Esophagus squamous epithelium (tissue), 5 donors: ENCODE measurements at places on chromosomes 5 and 9.

- DNase-seq: no peak
These were observed 1413.6 kb upstream of the ACO1 start for GRCh38 chr9:30970812-30971211.

GRCh38 chr5:6371079-6371810 lies 7.1 kb downstream of the MED10 start:
- no peak for DNase-seq

DNA sequence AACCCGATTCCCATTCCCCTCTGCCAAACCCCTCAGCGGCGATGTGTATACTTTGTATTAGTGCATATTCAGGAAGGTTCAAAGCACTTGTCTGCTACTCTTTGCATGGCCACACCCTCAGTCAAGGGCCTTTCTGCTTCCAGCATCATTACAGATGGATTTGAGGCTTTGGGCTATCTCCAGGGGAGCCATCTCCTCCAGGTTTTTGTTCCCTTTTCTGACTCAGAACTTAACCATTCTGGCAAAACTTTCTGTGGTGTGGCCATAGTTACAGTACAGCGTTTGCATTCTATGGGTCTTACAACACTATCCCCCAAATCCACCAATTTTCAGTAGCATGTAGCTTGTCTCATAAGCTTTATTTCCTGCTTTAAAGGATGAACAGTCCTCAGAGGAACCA lies 36.0 kb upstream of the SVEP1 start:
- no peak for DNase-seq

GRCh38 chr9:16623989-16624743 lies 246.3 kb downstream of the BNC2 start:
- no peak for DNase-seq

GRCh38 chr5:142481410-142481809 lies 156.6 kb upstream of the SPRY4 start:
- no peak for DNase-seq

- DNase-seq: no peak
These were observed 115.2 kb downstream of the SVEP1 start for GRCh38 chr9:110464321-110464720.

DNA sequence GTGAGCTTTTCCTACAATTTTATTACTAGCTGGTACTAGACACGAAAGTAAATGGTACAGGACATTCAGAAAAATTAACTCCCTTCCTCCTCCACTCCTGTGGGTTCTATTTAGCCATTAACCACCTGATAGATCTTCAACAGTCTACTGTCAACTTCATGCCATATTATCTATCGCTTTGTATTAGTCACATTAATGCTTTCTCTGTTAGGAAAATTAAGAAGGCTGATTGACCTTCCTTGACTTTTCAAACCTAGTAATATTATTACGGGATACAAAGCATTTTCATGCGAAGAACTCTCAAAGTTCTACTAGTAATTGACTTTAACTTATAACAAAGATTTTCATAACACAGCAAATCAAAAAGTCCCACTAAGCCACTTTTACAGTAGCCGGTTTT lies 1.2 kb downstream of the TEX10 start:
- no peak for DNase-seq

DNA sequence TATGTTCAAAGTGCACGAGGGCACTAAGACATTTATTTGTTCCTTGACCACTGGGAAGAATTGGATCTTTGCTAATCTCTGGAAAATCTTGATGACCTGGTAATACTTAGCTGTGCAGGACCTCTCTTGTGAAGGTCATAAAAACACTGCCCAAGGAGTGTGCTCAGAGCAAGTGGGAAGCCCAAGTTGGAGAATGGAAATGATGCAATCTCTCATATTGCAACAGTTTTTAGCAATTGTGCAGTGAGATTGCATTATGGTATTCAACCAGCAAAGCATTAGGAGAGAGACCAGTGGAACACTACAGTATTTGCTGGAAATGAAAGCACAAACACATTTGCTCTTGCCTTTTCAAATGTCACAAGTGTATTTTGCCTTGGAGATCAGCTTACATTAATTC lies 34.5 kb downstream of the TXNDC8 start:
- DNase-seq: no peak

- no peak for DNase-seq
These were observed 122.1 kb upstream of the DAPK1 start for GRCh38 chr9:87375397-87376073.

DNA sequence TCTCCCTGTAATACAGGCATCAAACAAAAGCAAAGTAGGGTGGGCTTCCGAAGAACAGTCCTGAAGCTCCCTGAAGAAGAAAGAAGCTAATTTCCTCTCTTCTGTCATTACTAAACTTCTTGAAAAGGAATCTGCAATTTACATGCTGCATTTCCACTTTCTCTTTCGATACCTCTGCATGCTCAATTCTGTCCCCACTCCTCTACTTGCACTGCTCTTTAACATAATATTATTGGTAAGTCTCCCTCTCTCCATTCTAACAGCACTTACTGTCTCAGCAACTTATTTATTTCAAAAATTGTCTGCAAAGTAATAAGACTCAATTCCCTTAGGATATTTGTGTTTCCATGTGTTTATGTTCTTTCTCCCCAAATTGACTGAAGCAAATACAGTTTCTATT lies 3.9 kb upstream of the PLPP1 start:
- DNase-seq: no peak

GRCh38 chr5:170314541-170315095 lies 17.0 kb upstream of the LCP2 start:
- no peak for DNase-seq

GRCh38 chr9:114203410-114204140 lies 48.2 kb downstream of the COL27A1 start:
- no peak for DNase-seq

- no peak for DNase-seq
These were observed 237.5 kb downstream of the CHSY3 start for GRCh38 chr5:130141659-130142320.

DNA sequence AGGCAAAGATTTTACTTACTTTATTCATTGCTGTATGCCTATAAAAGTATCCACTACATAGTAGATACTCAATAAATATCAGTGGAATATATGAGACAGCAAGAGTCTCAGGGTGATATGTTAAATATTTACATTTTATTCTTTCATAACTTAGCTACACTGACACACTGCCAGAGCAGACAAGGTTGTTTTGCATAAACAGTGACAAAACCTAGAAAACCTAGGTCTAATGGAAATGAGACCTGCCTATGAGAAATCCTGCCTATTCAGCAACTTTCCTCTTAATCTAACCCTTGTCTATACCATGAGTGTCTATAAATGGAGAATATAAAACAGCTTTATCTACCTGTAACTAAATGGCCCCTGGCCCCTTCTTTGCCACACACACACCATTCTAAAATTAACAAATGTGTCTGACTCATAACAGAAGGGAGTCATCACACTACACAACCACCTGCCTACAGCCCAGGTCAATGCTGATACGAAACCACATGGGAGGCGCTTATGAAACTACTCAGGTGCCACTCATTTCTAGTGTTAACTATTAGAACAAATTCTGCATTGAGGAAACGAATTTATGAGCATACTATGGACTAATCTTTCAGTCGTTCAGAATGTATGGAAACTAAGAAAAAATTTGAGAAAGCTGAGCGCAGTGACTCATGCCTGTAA lies 60.3 kb downstream of the UBAP2 start:
- DNase-seq: no peak

- no peak for DNase-seq
These were observed 76.7 kb upstream of the IFNE start for GRCh38 chr9:21558615-21559401.

- no peak for DNase-seq
These were observed at the start of gene CDH18 for GRCh38 chr5:19987612-19988361. TSS of gene CDH18 (minus strand) at chr5:19988200. CDS start at chr5:19838986, 149,214 bp downstream.

GRCh38 chr9:136116360-136117098 lies 2.1 kb downstream of the TMEM250 start:
- DNase-seq: no peak

DNA sequence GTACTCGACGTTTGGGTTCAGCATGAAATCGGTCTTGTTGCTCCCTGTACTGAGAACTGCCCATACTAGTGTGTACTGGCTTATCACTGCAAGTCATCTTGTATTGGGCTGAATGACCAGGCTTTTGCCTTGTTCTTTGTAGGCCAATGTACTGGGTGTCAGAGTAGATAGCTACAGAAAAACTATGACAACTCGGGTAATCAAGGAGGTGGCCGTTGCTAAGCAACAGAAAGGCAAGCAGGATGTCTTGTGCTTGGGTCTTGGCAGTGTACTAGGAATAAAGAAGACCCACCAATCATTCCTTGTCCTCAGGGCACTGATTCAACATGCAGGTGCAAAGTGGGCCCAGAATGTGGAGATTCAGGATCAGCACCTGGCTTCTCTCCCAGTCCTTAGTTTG lies 11.9 kb upstream of the SHISAL2B start:
- DNase-seq: no peak

GRCh38 chr5:174314261-174314660 lies 268.8 kb downstream of the NSG2 start:
- no peak for DNase-seq

GRCh38 chr5:42020788-42021530 lies 95.9 kb downstream of the FBXO4 start:
- DNase-seq: no peak

GRCh38 chr5:95842854-95843544 lies 20.5 kb upstream of the GLRX start:
- peak; percentile 26 for DNase-seq

GRCh38 chr5:173247510-173247909 lies 12.5 kb upstream of the NKX2-5 start:
- DNase-seq: no peak

DNA sequence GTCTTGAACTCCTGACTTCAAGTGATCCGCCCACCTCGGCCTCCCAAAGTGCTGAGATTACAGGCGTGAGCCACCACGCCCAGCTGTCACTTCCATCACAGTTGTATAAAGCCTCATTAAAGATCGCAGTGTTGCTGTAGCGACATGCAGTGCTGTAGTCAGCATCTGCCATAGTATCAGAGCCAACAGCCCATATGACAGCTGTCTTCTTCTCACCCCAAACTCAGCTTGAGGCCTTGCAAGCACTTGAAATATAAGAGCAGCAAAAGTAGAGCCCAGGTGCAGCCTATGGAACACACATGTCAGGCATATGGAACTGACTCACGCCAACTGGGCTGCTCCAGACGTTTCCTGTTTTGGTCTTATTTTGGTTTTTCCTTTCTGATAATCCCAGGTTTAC lies 167.8 kb downstream of the TRIO start:
- DNase-seq: no peak

DNA sequence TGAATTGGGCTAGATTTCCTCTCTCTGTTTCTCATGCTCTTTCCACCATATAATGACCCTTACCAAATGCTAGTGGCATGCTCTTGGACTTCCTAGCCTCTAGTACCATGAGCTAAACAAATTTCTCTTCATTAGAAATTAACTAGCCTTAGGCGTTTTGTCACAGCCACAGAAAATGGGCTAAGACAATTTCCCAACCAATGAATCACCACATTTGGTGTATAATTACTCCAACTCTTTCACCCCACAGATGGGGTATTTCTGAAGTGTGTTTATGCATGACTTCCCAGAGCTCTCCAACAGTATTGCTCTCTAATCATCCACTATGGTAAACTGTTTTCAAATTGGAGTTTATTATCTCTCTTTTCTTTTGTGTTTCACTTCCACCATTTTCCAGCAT lies 1041.1 kb upstream of the COX7C start:
- DNase-seq: no peak

GRCh38 chr9:125438506-125439433 lies 177.1 kb downstream of the GAPVD1 start:
- no peak for DNase-seq

DNA sequence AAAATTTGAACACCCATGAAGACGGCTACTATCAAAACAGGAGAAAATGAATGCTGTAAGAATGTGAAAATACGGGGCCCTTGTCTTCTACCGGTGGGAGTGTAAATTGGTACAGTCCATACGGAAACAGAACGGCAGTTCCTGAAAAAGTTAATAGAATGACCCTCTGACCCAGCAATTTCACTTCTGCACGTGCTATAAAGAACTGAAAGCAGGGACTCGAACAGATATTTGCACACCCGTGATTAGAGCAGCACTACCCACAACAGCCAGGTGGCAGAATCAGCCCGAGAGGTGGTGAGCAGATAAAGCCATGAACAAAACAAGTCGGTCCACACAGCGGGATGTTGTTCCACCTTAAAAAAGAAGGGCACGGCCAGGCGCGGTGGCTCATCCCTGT lies 22.6 kb upstream of the SLC12A7 start:
- no peak for DNase-seq

- DNase-seq: no peak
These were observed 185.4 kb upstream of the SEMA6A start for GRCh38 chr5:116759860-116760640.

GRCh38 chr5:137666461-137666850 lies 69.4 kb downstream of the KLHL3 start:
- DNase-seq: no peak

DNA sequence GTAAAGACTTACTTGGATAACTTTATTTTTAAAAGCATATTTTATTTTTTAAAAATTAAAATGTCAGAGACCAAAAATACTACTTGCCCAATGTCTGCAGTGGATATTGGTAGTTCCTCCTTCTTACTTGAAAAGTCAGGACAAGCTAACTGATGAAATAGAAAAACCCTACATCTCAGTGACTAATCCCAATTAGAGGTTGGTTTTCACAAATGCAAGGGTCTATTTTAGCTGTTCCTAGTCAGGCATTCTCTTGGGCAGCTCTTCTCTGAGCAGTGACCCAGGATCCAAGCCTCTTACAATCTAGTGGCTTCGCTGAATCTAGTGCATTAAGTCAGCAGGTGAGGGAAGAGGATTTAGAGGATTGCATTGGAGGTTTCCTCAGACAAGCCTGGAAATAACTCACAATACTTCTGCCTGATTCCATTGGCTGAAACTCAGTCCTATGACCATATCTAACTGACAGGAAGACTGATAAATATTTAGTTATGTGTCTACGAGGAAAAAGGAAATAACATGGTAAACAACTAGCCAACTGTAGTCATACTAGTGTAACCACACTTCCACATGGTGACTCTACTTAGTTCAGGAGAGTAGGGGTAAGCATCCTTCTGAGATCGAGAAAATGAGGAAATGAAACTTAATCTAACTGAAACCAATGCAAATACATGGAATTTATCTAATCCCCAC lies 34.2 kb upstream of the MIER3 start:
- DNase-seq: no peak

GRCh38 chr5:158619083-158619788 lies 480.5 kb downstream of the EBF1 start:
- DNase-seq: no peak

GRCh38 chr9:125703662-125704061 lies 3.3 kb downstream of the MAPKAP1 start:
- DNase-seq: no peak

DNA sequence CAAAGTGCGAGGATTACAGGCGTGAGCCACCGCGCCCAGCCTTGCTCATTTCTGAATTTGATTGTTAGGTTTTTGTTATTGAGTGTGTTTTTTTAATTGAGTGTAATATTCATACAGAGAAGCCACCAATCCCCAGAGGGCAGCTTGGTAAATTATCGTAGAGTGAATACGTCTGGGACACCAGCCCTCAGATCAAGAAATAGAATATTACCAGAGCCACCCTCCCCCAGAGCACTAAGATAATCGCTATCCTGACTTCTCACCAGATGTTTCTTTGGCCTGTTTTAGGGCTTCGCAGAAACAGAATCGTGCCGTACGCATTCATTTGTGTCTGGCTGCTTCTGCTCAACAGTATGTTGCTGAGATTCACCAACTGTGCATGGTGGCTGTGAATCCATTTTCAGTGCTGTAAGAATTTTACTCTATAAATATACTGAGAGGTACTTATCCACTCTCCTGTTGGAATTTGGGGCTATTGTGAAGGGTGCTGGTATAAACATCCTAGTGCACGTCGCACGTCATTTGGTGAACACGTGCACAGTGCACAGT lies 37.8 kb upstream of the RUFY1 start:
- no peak for DNase-seq

GRCh38 chr9:92496396-92497176 lies 14.3 kb upstream of the ASPN start:
- DNase-seq: no peak
